ENCODE measurements at places on chromosomes 4 and X. TPM values are rescaled to one million over a fixed set of nuclear protein-coding genes. Genes with fewer than 3 reads are reported as not detected.

GEMIN8 gene
- total RNA-seq, result 9.5 TPM

PLXNB3 gene
- 2.0 TPM for total RNA-seq

OTUD6A gene
- total RNA-seq, result not detected

GPRASP3 gene
- total RNA-seq, result 8.7 TPM

MAPK10 gene
- 35.5 TPM for total RNA-seq

GUCY1A1 gene
- not detected for total RNA-seq

RNF212 gene
- total RNA-seq, result not detected

Data from SJCRH30 (cell line).